ENCODE measurements at places on chromosomes 13 and 19.

GRCh38 chr13:48892053-48892687, 83.5 kb upstream of the FNDC3A start:
- DNase-seq, result no peak

DNA sequence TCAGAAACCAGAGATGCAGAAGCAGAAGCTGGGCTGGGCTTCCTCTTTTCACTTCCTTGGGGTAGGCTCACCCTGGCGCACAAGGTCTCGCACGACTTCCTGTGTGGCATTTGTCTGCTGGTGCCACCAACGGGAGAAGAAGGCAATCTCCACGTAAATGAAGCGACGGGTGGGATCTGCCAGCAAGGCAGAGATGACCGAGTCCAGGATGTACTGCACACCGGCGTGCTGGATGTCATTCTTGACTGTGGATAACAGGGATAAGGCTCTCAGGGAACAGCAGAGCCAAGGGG, 1.3 kb downstream of the MAN2B1 start:
- DNase-seq, result peak; percentile 52

GRCh38 chr13:97548138-97548537, 114.2 kb downstream of the RAP2A start:
- DNase-seq, result no peak

GRCh38 chr19:15759962-15760565, 22.3 kb downstream of the OR10H3 start:
- DNase-seq, result no peak

DNA sequence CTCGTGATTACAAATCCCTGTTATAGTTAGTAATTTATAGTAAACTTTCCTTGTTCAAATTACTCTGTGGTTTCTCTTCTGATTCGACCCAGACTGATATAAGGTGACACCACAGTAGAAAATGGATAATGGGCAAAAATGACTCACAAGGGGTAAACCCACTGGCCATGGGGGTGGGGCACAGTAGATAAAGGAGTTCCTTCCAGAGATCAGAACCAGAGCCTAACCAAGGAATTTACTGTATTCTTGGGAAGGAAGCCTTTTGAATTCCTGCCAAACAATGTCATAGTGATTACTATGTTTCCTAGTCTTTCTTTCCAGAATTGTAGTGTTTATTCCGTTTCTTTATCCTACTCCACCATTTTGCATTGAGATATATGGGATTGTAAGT, 21.9 kb downstream of the MIR17HG start:
- DNase-seq, result no peak

DNA sequence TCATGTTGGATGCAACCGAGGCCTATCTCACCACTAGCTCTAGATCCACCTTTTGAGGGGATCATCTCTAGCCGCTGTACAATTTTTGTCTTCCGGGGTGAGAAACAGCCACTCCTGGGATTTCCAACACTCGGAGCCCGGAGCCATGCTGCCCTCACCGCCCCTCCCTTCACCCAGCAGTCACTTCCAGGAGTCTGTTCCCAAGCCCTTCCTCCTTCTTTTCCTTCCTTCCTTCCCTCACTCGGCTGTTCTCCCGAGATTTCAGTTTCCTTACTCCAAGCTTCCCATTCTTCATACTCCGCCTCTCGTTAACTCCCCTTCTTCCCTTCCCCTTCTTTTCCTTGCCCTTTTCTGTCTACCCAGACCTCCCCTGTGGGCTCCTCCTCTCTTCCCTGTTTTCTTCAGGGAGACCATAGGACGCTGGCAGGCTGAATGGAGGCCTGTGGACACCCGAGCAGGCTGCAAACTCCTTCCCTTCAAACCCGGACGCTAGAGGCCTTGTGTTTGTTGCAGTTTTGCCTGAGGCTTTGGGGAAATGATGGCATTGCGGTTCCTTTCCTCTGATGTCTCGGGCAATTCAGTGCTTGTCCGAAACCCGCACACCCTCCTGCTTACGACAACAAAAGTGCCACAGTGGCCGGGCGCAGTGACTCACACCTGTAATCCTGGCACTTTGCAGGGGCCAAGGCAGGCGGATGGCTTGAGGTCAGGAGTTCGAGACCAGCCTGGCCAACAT, 96.0 kb downstream of the CAB39L start:
- no peak for DNase-seq

- no peak for DNase-seq
Measured at GRCh38 chr19:37920591-37921450, 13.8 kb downstream of the SIPA1L3 start.

- no peak for DNase-seq
Measured at GRCh38 chr19:15427350-15427700, 8.5 kb upstream of the AKAP8L start.

DNA sequence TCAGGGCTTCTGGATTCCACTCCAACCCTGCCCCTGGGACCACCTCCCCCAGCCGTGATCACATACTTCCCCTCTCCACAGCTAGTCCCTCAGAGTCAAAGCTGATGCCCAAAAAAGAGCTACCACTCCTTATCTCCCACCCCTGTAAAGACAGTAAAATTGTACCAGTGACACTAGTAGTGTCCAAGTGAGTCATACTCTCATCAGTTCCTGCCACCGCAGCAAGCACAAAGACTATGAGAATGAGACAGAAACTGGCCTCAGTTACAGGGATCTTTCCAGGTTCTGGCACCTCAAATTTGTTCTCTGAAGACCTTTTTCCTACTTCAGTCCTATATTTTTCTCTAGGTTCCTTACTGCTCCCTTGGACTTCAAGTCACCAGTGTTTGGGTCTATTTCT, 144.2 kb downstream of the SPRY2 start:
- DNase-seq, result no peak

GRCh38 chr19:40974633-40975037, 16.4 kb upstream of the CYP2B6 start:
- DNase-seq, result peak; percentile 81

GRCh38 chr19:38168637-38169036, 55.4 kb downstream of the DPF1 start:
- DNase-seq, result no peak

DNA sequence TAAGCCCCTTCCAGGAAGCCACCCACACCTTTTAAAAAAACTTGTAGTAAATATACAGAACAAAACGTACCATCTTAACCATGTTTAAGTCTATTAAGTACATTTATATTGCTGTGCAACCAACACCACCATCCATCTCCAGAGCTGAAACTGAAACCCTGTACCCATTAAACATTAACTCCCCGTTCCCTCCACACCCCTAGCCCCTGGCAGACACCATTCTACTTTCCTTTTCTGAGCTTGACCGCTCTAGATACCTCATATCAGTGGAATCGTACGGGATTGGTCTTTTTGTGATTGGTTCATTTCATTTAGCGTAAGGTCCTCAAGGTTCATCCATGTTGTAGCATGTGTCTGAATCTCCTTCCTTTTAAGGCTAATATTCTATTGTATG, 13.0 kb upstream of the SPATA13 start:
- DNase-seq, result no peak

- DNase-seq, result no peak
Measured at GRCh38 chr13:109205315-109205714, 575.9 kb downstream of the MYO16 start.

GRCh38 chr13:40539576-40540327, 126.7 kb downstream of the FOXO1 start:
- DNase-seq, result no peak

GRCh38 chr13:24195626-24196025, 35.1 kb downstream of the SPATA13 start:
- no peak for DNase-seq

- no peak for DNase-seq
Measured at GRCh38 chr13:67076378-67076777, 153.8 kb downstream of the PCDH9 start.
